ENCODE measurements at places on chromosomes 2 and 18.
A peak's percentile ranks its signal among the peaks of the same experiment; 100 is the strongest.

GRCh38 chr2:62471816-62472215 lies 34.2 kb downstream of the TMEM17 start:
- no peak for DNase-seq

DNA sequence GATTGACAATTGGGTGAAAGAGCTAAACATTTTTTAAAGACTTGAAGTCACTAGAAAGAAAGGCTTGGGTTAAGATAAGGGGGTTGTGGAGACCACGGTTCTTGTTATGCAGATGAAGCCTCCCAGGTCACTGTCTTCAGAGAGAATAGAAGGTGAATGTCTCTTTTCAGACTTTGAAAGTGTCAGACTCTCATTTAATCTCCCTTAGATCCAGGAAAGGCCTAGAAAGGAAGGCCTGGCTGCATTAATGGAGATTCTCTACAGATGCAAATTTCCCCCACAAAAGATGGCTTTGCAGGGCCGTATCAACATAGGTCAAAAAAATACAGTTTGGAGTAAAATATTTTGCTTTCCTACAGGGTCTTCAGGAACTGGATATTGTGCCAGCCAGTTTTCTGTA lies 193.9 kb downstream of the RTP5 start:
- no peak for DNase-seq

DNA sequence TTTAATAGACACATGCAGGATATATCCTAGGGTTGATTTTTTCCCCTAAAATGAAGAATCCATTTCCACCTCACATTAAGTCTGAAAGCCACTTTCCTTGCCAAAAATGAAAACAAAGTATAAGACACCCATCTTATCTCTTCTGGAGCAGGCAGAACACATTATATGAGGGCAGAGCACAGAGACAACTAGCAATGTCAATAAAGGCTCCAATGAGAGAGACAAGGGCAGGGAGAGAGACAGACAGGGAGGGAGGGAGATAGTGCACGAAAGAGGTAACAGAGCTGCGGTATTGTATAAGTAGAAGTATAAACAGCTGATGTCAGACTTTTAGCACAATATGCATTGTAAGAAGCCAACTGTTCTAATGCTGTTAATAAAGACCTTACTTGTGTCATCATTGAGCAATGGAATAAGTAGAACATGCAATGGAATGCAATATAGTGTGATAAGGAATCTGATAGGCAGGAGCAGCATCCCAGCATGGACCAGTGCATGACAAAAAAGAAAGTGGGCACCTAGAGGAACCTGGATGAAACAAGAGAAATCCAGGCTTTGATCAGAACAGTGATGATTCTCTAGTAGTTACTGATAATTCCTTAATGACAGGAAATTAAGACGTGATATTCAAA lies 150.6 kb upstream of the TCF4 start:
- no peak for DNase-seq

DNA sequence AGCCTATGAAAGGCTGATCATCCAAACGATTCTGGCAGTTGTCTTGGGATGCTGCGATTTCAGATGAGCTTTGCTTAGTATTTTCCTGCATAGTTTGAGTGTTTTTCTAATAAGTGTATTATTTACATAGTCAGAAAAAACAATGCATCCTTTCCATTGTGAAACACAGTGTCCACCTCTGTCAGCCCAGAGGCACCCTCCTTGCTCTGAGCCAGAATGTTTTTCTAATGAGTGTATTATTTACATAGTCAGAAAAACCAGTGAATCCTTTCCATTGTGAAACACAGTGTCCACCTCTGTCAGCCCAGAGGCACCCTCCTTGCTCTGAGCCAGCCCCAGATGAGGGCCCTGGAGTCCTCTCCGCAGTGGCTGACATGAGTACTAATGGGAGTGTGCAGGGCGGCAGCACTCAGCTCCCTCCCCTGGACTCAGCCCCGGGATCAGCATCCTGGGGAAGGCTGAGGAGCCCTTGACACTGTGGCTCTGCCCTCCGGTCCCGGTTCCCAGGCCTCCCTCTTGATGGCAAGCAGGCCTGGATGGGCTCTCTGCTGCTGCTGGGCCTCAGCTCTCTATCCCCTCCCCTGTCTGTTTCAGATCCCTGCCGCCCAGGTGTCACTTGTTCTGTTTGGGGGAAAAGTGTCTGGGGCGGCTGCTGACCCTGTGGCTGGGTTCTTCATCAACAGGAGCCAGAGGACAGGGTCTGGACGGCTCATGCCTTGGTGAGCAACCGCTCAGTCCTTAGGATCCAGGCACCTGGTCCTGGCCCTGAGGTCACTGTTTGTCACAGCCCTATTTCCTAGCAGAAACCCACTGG lies 5.9 kb downstream of the MFSD2B start:
- no peak for DNase-seq

GRCh38 chr2:130764821-130765115 lies 9.4 kb downstream of the AMER3 start:
- DNase-seq = no peak

GRCh38 chr2:40230707-40231432 lies 221.0 kb downstream of the SLC8A1 start:
- no peak for DNase-seq

DNA sequence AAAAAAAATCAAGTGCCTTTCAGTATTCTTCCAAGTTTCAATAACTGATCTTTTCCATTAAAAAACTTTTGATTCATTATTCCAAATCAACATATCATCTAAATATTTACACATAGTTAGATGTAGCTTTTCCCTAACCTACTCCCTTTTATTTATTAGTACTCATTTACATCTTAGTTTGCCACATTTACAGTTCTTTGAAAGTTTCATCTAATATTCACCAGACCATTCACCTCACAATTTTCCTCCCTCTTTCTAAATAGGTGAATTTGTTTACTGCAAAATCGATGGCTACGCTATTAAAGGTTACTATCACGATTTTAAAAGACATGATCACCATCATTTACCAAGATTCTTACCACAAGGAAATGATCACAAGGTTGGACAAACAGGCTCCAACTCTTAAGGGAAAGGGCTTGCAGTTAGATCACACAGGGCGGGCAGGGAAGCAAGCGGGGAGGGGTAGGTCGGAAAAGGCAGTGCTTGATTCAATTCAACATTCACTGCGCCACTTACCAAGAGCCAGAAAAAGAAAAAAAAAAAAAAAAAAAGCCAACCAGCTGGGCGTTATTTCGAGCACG lies 654 bp upstream of the MARCHF7 start:
- no peak for DNase-seq

DNA sequence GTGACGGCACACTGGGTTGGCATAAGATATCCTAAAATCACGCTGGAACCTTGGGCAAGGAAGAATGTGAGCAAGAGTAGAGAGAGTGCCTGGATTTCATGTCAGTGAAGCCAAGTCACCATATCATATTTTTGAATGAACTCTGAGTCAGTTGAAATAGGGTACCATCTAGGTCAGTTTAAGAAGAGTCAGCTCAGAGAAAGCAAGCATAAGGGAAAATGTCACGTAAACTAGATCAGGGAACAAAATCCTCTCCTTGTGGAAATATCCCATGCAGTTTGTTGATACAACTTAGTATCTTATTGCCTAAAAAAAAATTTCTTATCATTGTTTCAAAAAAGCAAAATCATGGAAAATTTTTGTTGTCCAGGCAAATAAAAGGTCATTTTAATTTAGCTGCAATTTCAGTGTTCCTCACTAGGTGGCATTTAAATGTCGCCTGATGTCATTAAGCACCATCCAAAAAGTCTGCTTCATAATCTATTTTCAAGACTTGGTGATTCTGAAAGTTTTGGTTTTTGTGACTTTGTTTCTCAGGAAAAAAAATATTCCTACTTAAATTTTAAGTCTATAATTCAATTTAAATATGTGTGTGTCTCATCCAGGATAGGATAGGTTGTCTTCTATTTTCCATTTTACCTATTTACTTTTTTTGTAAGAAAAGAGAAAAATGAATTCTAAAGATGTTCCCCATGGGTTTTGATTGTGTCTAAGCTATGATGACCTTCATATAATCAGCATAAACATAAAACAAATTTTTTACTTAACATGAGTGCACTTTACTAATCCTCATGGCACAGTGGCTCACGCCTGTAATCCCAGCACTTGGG lies 19.6 kb downstream of the RSAD2 start:
- peak; percentile 55 for DNase-seq

GRCh38 chr2:215143458-215143857 lies 5.0 kb upstream of the ABCA12 start:
- no peak for DNase-seq

- no peak for DNase-seq
Observed at GRCh38 chr2:188727846-188728245, 246.3 kb upstream of the COL3A1 start.

GRCh38 chr2:3594493-3595281 lies at the start of gene COLEC11:
Gene COLEC11, plus strand, starts transcription at chr2:3595112. Its CDS starts 9,229 bp downstream, at chr2:3604341.
- DNase-seq = no peak

- peak; percentile 48 for DNase-seq
Observed at GRCh38 chr2:136023416-136023815, 38.0 kb upstream of the DARS1 start.

DNA sequence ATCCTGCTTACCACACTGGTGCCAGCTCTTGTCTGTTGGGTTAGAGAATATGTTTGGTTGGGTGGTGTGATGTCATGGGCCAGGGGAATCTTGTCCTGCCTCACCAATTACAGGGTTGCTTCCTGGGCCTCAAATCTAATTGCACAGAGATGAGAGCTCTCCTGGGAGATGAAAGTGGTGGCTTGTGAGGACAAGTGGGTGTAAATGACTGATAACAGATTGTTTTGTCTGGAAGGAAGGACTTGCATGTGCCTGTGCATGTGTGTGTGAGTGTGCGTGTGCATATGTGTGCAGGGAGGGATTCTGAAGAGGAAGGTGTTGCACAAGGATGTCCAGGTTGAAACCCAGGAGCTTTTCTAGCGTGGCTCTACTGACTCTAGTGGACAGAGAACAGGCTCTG lies 271.9 kb downstream of the LOXHD1 start:
- DNase-seq = no peak

DNA sequence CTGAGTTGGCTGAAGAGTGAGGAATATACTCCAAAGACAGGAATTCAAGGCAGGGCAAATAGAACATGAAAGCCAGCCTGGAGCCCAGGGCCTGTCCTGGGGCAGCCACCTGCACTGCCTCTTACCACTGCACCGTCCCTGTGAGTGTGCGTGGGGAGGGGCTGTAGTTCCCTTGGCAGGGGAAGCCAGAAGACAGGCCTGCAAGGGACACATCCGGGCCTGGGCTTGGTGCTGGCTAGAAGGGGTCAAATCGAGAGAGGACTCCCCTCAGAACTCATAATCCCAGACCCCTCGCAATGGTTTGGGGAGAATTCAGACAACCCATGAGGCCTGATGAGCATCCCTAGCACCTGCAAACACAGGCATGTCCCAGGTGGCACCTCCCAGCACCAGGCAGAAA lies 87.0 kb downstream of the HDAC4 start:
- no peak for DNase-seq

- DNase-seq = no peak
Observed at GRCh38 chr2:8939486-8940114, 63.9 kb downstream of the MBOAT2 start.

GRCh38 chr2:213545964-213546475 lies 261.8 kb downstream of the SPAG16 start:
- no peak for DNase-seq

DNA sequence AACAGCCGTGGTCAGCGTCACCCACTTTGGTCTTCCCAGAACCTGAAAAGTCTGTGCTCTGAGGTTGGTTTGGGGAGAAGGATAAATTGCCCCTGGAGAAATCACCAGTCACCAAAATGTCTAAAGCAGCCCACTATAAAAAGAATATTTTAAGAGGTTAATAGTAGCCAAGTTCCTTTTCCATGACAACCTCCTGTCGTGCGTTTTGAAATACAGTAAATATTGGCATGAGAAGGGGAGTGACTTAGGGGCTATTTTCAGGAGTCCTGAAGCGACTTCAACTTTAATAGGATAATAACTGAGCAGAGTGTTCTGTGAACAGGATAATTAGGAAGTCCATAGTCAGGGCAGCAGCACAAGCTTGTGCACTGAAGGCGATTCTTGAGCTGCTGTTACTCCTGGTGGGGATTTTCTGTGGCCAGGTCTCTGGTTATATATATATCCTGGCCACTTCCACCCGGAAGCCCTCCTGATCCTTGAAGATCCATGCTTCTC lies 49.3 kb downstream of the RNF144A start:
- no peak for DNase-seq

GRCh38 chr2:44237221-44237620 lies 38.1 kb upstream of the SLC3A1 start:
- no peak for DNase-seq

DNA sequence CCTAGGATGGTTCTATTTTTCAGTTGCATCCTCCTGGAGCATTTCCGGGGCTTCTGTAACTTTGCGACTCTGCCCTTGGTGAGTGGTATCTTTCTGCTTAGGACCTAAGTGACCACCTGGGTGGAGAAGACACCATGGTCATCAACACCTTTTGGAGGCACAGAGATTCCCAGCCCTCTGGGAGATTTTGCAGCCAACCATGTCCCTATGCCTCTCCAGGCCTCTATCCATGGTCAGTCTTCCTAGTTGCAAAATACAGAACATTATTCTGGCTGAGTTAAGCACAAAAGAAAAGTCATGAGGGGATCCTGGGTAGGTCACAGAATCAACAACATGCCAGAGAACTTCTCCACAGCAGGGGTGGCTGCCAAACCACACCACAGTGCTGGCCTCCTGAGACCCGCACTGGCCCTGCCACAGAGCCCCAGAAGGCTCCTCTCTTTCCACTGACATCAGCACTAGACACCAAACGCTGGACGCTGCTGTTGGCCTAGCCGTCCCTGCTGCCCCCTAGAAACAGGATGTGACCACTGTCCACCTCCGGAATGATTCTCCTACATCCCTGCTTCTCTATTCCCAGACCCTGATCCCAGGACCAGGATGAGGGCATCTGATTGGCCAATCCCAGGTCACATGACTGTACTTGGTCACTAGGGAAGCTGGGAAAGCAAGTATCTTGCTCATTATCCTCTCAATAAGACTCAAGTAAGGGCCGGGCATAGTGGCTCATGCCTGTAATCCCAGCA lies 47.7 kb downstream of the SMAD7 start:
- DNase-seq = no peak

GRCh38 chr2:23513872-23514793 lies 129.2 kb downstream of the KLHL29 start:
- no peak for DNase-seq

- DNase-seq = no peak
Observed at GRCh38 chr2:54760310-54760709, 36.8 kb downstream of the EML6 start.

GRCh38 chr2:238941262-238941792 lies 93.4 kb downstream of the TWIST2 start:
- DNase-seq = no peak

GRCh38 chr2:113834051-113834730 lies 55.7 kb upstream of the ACTR3 start:
- no peak for DNase-seq

DNA sequence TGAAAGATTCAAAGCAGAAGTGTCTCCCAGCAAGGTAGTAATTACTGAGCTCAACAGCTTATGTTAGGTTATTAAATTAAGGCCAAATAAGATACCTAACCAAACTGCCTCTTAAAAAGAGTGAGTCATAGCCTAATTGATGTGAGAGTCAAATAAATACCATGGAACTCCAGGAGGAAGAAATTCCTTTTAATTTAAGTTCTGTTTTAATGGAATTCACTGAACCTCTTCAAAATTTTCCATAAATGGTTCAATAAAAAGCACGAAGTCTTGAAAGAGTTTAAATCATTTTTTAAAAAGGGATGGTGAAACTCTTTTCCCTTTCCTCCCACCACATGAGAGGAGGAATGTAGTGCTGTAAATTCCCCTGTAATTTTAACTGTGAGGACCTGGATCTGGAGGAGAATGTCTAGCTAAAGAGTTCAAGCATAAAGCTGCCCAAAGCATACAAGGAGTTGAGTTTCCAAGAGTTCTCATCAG lies 180.8 kb upstream of the MMADHC start:
- no peak for DNase-seq

GRCh38 chr18:48749768-48750167 lies 201.0 kb downstream of the SMAD7 start:
- no peak for DNase-seq

Measured in NB4 (cell line).